Upper lobe of left lung (tissue), 6 donors: ENCODE measurements at places on chromosomes 6 and 20. TPM values are rescaled to one million over a fixed set of nuclear protein-coding genes. Genes with fewer than 3 reads are reported as not detected.

The SYNGAP1 gene
- 57.6 TPM for total RNA-seq

The HLA-DOA gene
- total RNA-seq, result 24.5 TPM

The TMEM14C gene
- total RNA-seq, result 105 TPM

DNA sequence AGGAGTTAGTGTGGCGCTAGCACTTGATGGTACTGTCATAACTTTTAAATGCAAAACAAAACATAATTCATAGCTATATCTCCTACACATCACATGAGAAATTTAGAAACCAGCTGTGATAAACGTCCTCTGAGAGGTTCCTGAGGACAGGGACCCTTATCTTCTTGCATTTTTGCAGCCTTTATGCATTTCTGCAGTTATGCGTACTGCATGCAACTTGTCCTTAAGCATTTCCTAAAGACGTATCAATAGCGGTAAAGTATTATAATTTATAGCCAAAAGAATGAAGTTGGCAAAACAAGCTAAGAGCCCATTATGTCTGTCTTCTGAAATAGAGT, 1.7 kb downstream of the NAPB start:
- peak overlapping the region; percentile 87 for H3K27ac ChIP-seq
- no peaks in the 10 kb centered on the region for H3K36me3 ChIP-seq
- H3K4me3 ChIP-seq, result no peak overlapping the region
- H3K27me3 ChIP-seq, result no peaks in the 10 kb centered on the region
- DNase-seq, result no peak

- H3K4me3 ChIP-seq, result no peak overlapping the region
- no peak for DNase-seq
- no peaks in the 10 kb centered on the region for H3K4me1 ChIP-seq
- H3K27me3 ChIP-seq, result no peaks in the 10 kb centered on the region
- no peak overlapping the region for H3K27ac ChIP-seq
Observed at GRCh38 chr6:32291543-32291942, 67.7 kb upstream of the NOTCH4 start.

DNA sequence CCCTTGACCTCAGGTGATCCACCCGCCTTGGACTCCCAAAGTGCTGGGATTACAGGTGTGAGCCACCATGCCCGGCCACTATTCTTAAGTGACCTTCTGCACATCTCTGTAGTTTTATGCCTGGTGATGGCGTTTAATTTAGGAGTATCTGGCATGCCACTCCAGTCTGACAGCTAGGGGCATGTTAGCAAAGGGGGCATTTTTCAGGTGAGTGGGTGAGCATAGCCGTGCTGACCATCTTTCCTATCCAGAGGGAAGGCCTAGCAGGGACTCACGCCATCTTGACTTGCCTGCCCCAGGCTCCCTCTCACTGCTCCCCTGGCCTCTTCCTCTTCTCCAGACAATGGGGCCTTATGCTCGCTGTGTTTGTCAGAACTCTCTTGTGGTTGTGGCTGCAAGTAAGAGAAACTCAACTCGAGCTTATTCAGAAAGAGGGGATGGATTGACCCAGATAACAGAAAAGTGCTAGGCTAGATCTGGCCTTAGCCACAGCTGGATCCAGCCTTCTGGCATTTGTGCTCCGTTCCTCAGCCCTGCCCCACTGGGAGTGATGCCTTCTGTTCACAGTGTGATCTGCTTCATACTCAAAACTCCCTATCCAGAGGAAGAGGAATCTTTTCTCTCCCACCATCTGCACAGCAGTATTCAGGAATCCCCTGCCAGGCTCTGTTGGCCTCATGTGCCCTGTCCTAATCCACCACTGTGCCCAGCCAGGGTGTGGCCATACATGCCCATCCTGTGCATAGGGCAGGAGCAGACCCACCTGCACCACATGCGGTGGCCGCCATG, 174.5 kb upstream of the AKAP12 start:
- peaks cover 9% of the 10 kb centered on the region for H3K4me1 ChIP-seq
- H3K27me3 ChIP-seq, result no peaks in the 10 kb centered on the region
- DNase-seq, result no peak
- H3K36me3 ChIP-seq, result no peaks in the 10 kb centered on the region

GRCh38 chr6:36296240-36296639, 26.4 kb downstream of the PNPLA1 start:
- H3K27ac ChIP-seq, result no peak overlapping the region
- H3K27me3 ChIP-seq, result no peaks in the 10 kb centered on the region
- no peaks in the 10 kb centered on the region for H3K36me3 ChIP-seq

DNA sequence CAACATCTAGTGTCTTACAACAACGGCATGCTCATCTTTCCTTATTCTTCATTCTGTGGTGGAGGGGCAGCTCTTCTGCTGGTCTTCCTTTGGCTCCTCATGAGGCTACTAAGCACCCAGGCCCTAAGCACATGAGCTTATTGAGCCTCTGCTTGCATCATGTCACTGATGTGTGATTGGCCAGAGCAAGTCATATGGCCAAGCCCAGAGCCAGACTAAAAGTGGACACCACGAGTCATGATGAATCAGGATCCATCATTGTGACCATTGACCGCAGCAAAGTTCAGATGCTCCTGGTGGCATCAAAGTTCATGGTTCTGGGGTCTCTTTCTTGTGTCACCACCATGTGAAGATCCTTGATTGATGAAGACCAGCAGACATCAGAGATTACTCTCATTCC, 192.0 kb upstream of the FOXA2 start:
- H3K4me3 ChIP-seq, result no peak overlapping the region
- H3K27ac ChIP-seq, result no peak overlapping the region
- no peaks in the 10 kb centered on the region for H3K36me3 ChIP-seq

GRCh38 chr6:45072673-45073072, 255.5 kb upstream of the RUNX2 start:
- H3K27me3 ChIP-seq, result no peaks in the 10 kb centered on the region
- H3K27ac ChIP-seq, result no peak overlapping the region
- H3K36me3 ChIP-seq, result no peaks in the 10 kb centered on the region
- H3K4me1 ChIP-seq, result no peaks in the 10 kb centered on the region
- no peak overlapping the region for H3K4me3 ChIP-seq

- H3K36me3 ChIP-seq, result no peaks in the 10 kb centered on the region
- H3K4me3 ChIP-seq, result no peak overlapping the region
- H3K27ac ChIP-seq, result no peak overlapping the region
Observed at GRCh38 chr6:40312213-40313015, 274.8 kb downstream of the LRFN2 start.

DNA sequence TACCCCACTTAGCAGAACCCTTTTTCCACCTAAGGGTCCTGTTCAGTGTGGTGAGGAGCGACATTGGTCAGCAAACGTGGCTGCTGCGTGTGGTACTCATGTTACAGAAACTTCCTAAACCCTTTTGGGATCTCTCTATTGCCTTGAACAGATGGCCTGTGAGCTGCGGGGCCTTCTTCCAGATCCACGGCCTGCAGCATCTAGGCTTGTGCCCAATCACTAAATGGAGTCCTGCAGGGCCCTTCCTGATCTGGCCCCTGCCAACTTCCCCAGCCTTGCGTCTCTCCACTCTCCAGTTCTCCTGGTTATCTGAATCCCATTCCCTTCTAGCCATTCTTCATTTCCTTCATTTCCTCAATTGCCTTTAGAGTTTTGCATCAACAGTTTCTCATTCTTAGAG, 85.6 kb downstream of the PDE7B start:
- no peaks in the 10 kb centered on the region for H3K27me3 ChIP-seq
- H3K36me3 ChIP-seq, result no peaks in the 10 kb centered on the region
- DNase-seq, result no peak
- H3K27ac ChIP-seq, result no peak overlapping the region
- no peak overlapping the region for H3K4me3 ChIP-seq

- peaks cover 5% of the 10 kb centered on the region for H3K4me1 ChIP-seq
- no peaks in the 10 kb centered on the region for H3K36me3 ChIP-seq
- no peak overlapping the region for H3K4me3 ChIP-seq
- no peak overlapping the region for H3K27ac ChIP-seq
Observed at GRCh38 chr6:158522616-158523015, 37.3 kb upstream of the TMEM181 start.

- H3K4me3 ChIP-seq, result no peak within 1 kb of the TSS
- peaks cover 42% of the 10 kb centered on the region for H3K4me1 ChIP-seq
- H3K36me3 ChIP-seq, result peaks cover 5% of the 10 kb centered on the region
- H3K27ac ChIP-seq, result peak within 1 kb of the TSS; percentile 88
Observed at GRCh38 chr6:32952817-32953739, at the start of gene HLA-DMA. Gene HLA-DMA, minus strand, starts transcription at chr6:32953097. Its CDS starts 61 bp downstream, at chr6:32953036.

- no peak for DNase-seq
- peaks cover 20% of the 10 kb centered on the region for H3K4me1 ChIP-seq
- no peaks in the 10 kb centered on the region for H3K27me3 ChIP-seq
Observed at GRCh38 chr6:42429836-42430235, 21.9 kb downstream of the TRERF1 start.
